ENCODE measurements at places on chromosomes 4 and X.

DNA sequence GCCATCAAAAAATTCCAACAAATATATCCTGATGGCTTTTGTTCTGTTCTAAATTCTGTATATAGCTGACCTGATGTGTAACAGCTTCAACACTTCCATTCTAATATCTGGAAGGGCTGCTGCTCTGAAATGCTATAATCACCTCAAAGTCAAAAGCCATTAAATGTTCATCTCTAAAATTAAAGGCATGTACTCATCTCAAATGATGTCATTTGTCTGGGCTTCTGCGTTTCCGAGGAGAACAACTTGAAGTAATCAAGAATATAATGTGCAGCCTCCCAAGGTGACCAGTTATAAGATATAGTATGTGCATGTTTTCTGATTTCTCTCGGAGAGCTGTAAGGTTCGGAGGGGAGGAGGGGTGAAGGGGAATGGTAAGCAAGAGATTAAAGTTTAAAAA, 237.6 kb downstream of the SCFD2 start:
- H3K36me3 ChIP-seq, result no peaks in the 10 kb centered on the region
- H3K4me3 ChIP-seq, result no peak overlapping the region
- H3K27me3 ChIP-seq, result no peaks in the 10 kb centered on the region

DNA sequence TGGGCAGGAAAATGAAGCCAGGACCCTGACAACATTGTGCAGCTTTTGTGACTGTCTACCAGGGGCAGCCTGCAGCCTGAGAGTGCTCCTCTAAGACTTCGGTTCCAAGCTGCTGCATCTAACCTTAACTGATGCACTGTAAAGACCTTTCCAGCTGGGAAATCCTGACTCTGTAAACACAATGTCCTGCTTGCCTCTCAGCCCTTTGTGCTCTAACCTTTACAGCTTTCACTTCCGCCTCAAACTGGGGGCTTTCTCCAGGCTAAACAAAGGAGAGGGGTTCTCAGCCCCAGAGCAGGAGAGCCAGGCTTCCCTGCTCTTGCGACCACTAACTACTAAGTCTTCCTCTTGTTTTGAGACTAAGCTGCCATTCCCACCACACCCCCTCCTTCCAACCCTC, 19.3 kb upstream of the RASL11B start:
- no peaks in the 10 kb centered on the region for H3K27me3 ChIP-seq
- DNase-seq, result no peak
- no peak overlapping the region for H3K27ac ChIP-seq
- no peaks in the 10 kb centered on the region for H3K36me3 ChIP-seq

GRCh38 chr4:101347557-101348366, 436 bp upstream of the PPP3CA start:
- peak overlapping the region; percentile 99 for H3K27ac ChIP-seq
- peak overlapping the region; percentile 95 for H3K4me3 ChIP-seq
- no peaks in the 10 kb centered on the region for H3K27me3 ChIP-seq

DNA sequence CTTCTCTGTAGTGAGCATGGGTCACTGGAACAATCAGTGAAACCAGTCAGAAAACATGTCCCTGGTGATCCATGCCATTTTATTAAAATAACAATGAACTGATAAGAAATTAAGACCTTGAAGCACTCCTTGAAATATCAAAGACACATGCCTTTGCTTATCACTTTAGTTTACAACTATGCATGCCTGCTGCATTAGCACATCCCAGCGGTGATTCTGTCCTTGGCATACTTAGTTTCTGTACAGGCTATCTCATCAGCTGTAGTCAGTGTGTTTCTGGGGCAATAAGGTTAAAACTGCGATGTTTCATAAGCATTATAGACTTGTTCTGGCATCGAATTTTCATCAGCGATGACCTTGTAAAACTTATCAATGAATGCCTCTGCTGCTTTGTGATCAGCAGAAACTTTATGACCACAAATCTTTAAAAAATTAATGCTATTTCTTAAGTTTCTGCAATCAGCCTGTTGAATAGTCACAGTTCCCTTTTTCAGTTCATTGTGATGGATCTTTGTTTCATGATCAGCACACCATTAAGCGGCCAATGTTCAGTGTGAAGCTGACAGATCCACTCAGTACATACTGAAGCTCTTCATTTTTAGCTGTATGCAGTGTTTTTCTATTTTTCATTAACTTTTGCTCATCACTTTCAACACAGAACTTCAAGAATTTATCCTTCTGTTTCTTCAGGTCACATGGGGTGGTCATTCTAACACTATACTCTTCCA, 150.5 kb downstream of the RNF150 start:
- H3K27me3 ChIP-seq, result no peaks in the 10 kb centered on the region
- H3K4me1 ChIP-seq, result no peaks in the 10 kb centered on the region
- no peak overlapping the region for H3K27ac ChIP-seq

DNA sequence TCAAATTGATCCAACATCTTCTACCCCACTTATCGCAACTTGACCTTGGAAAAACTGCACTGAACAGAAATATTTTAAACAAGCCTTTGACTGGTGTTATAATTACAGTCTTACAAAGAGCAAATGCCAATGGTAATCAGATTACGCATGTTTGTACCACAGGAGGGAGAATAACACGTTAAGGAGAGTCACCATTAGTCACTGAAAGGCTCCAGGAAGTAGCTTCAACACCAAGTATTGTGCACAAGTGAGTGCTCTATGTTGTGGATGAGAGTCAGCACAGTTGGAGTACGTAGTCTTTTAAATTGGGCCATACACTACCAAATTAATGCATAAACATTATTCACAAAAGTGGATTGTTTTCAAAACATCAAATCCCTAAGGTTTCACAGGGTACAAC, 1081.5 kb upstream of the TENM3 start:
- no peak for DNase-seq
- no peak overlapping the region for H3K4me3 ChIP-seq
- H3K4me1 ChIP-seq, result no peaks in the 10 kb centered on the region
- no peaks in the 10 kb centered on the region for H3K27me3 ChIP-seq
- no peaks in the 10 kb centered on the region for H3K36me3 ChIP-seq

GRCh38 chr4:1365271-1366178, 18.5 kb downstream of the UVSSA start:
- DNase-seq, result no peak
- peaks cover 7% of the 10 kb centered on the region for H3K36me3 ChIP-seq
- H3K4me1 ChIP-seq, result peaks cover 7% of the 10 kb centered on the region
- H3K27ac ChIP-seq, result no peak overlapping the region

- H3K4me3 ChIP-seq, result no peak overlapping the region
- H3K27me3 ChIP-seq, result no peaks in the 10 kb centered on the region
- DNase-seq, result no peak
- no peaks in the 10 kb centered on the region for H3K36me3 ChIP-seq
- H3K4me1 ChIP-seq, result no peaks in the 10 kb centered on the region
- H3K27ac ChIP-seq, result no peak overlapping the region
Measured at GRCh38 chr4:107519053-107519452, 201.0 kb downstream of the PAPSS1 start.

Measured in keratinocyte (primary cell).